GM23338 (cell line): ENCODE measurements at places on chromosomes 4 and X. TPM values are rescaled to one million over a fixed set of nuclear protein-coding genes. Genes with fewer than 3 reads are reported as not detected.
A peak's percentile ranks its signal among the peaks of the same experiment; 100 is the strongest.

GRCh38 chr4:33518856-33519255 is 2725.5 kb downstream of the ARAP2 start:
- DNase-seq: no peak
- H3K4me3 ChIP-seq: no peak overlapping the region
- no peaks in the 10 kb centered on the region for H3K4me1 ChIP-seq
- H3K27me3 ChIP-seq: no peaks in the 10 kb centered on the region
- no peaks in the 10 kb centered on the region for H3K36me3 ChIP-seq

DNA sequence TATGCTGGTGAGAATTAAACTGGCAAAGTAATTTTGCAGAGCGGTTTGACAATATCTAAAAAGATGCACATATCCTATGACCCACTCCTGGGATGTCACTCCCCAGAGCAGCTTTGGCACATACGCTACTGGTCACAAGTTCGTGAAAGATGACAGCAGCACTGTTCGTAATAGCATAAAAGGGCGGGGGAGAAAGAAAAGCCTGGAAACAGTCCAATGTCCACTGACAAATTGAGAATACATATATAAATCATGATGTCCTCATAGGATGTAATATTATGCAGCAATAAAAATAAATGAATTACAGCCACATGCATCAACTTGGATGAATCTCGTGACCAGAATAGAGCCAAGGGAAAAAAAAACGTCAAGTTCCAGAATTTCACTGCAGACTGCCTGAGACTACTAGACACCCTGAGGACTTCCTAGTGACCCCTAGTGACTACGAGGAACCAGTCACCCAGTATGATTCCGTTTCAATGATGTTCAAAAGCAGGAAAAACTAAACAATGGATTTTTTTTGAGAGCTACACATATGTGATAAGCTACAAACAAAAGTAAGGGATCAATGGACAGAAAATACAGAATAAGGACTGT is 1.8 kb downstream of the PCSK1N start:
- no peak overlapping the region for H3K4me3 ChIP-seq
- no peak for DNase-seq
- H3K27me3 ChIP-seq: peaks cover 66% of the 10 kb centered on the region
- no peak overlapping the region for H3K27ac ChIP-seq
- H3K4me1 ChIP-seq: no peaks in the 10 kb centered on the region

Gene SMIM10
- 1.7 and 2.1 TPM in 2 replicates for total RNA-seq

DNA sequence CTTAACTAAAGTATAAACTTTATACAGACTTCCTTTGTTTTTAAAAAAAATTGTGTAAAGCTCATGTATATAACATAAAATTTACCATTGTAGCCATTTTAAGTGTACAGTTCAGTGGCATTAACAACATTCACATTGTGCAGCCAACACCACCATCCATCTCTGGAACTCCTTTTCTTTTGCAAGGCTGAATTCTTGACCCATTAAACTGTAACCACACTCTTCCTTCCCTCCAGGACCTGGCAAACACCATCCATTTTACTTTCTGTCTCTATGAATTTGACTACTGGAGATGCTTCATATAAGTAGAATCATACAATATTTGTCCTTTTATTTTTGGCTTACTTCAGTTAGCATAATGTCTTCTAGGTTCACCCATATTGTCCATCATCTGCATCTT is 104.7 kb downstream of the RASL11B start:
- no peaks in the 10 kb centered on the region for H3K4me1 ChIP-seq
- no peaks in the 10 kb centered on the region for H3K27me3 ChIP-seq
- H3K27ac ChIP-seq: no peak overlapping the region
- no peak for DNase-seq
- peaks cover 3% of the 10 kb centered on the region; the same call in 1 of the 2 replicates for H3K36me3 ChIP-seq

DNA sequence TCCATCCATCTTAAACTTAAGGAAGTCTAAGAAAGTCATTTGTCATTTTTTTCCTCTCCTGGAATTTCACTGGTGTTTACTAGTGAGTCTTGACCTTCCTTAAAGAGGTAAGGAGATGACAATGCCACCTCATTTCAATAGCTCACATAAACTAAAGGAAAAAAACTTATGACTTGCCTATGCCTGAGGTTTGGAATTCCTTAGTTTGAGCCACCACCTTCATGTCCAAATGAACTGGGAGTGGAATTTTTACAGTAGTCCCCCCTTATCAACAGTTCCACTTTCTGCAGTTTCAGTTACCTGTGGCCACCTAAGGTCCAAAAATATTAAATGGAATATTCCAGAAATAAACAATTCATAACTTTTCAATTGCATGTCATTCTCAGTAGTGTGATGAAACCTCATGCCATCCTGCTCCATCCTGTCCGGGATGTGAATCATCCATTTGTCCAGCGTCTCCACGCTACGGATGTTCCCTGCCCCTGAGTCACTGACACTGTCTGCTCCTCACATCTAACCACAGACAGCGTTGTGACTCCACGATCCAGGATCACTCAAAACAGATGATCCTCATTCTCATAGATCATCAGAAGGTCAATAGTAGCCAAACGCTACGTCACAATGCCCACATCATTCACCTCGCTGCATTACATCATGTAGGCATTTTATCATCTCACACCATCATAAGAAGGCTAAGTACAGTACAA is 177.4 kb downstream of the SH3KBP1 start:
- H3K27ac ChIP-seq: no peak overlapping the region
- no peak for DNase-seq
- no peaks in the 10 kb centered on the region for H3K27me3 ChIP-seq
- no peak overlapping the region for H3K4me3 ChIP-seq
- no peaks in the 10 kb centered on the region for H3K4me1 ChIP-seq
- H3K36me3 ChIP-seq: no peaks in the 10 kb centered on the region

DNA sequence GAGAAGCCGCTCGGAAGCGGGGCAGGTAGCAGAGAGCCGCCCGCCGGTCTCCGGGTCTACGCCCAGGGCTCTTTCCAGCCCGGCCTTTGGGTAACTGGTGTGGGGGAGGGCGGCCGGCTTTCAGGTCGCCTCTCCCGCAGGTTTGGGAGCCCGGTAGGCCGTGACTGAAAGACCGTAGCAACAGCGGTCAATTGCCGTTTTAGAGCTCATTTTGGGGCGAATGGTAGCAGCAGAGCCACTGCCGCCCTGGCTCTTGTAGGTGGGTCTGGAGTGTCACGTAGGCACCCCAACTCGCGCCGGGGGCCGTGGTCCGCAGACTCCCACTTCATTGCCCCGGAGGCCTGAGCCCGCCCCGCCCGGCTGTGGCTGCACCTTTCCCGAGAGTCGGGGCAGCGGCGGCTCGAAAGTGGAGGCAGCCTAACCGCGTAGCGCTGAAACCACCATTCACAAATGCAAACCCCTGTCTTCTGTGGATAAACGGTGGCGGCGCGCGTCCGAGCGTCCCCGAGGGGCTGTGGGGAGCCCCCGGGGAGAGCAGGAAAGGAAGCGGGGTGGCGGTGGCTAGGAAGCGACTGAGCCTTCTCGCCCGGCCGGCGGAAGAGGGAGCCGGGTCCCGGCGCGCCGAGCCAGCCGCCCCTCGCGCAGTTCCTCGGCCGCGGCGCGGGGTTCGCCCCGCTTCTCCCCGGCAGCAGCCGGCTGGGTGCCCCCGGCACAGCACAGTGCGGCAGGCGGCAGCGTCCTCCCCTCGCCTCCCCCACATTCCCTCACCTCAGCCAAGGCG is 2185.1 kb upstream of the TENM3 start:
- peak; percentile 66 for DNase-seq
- no peaks in the 10 kb centered on the region for H3K36me3 ChIP-seq
- H3K27me3 ChIP-seq: peaks cover 33% of the 10 kb centered on the region
- H3K4me1 ChIP-seq: peaks cover 5% of the 10 kb centered on the region

Gene ZNF674
- total RNA-seq: 5.5 and 5.8 TPM in 2 replicates

GRCh38 chr4:26700110-26700509 is 116.2 kb downstream of the TBC1D19 start:
- H3K27ac ChIP-seq: no peak overlapping the region
- no peaks in the 10 kb centered on the region for H3K4me1 ChIP-seq
- no peak for DNase-seq
- no peaks in the 10 kb centered on the region for H3K36me3 ChIP-seq
- H3K4me3 ChIP-seq: no peak overlapping the region
- H3K27me3 ChIP-seq: no peaks in the 10 kb centered on the region

Gene ITIH6
- total RNA-seq: not detected in 2 replicates

- H3K4me1 ChIP-seq: peaks cover 22% of the 10 kb centered on the region
- no peak for DNase-seq
- no peaks in the 10 kb centered on the region for H3K27me3 ChIP-seq
- H3K4me3 ChIP-seq: no peak overlapping the region
Measured at GRCh38 chrX:110258552-110258951, 59.3 kb downstream of the AMMECR1 start.

DNA sequence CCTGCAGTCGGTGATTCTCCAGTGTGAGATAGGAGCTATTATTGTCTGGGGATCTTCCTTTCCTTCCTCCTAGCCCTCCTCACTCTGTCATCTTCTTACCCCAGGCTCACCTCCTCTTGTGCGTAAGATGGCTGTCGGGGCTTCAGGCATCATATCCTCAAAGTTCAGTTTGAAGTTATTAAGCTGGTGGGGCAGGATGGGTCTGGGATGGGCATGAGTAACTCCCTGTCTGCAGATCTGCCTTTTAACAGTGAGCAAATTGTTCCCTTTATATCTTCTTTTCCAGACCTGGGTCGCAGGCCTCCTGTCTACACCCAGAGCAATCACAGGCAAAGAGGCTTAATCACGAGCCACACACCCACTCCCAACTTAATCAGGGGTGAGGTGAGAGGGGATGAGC is 900 bp upstream of the MTMR1 start:
- no peak overlapping the region for H3K27ac ChIP-seq
- no peak for DNase-seq
- H3K36me3 ChIP-seq: no peaks in the 10 kb centered on the region
- peak overlapping the region; percentile 65 for H3K4me3 ChIP-seq
